Fibroblast of mammary gland (primary cell): ENCODE measurements at places on chromosomes 2 and 18.

DNA sequence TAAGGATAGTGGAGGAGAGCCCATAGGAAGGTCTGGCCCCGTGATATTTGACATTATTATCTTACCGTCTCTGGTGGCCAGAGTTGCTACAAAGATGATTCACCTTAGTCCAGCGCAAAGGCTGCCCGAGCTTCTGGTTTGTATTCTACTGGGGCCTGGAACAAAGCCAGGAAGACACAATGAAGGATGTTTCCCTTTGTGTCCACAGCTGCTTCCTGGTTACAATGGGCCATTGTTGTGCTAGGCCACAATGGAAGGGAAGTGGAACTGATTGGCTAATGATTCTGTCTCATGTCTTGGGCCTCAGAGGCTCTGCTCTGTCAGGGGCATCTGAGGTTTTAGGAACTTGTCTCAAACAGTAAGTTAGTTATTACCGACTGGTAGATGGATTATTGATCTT is 132.2 kb downstream of the TDRD15 start:
- no peak for DNase-seq

GRCh38 chr2:74079522-74080341 is 68.0 kb downstream of the BOLA3 start:
- no peak for DNase-seq

- no peak for DNase-seq
Measured at GRCh38 chr2:86021396-86022378, 84.0 kb downstream of the POLR1A start.

DNA sequence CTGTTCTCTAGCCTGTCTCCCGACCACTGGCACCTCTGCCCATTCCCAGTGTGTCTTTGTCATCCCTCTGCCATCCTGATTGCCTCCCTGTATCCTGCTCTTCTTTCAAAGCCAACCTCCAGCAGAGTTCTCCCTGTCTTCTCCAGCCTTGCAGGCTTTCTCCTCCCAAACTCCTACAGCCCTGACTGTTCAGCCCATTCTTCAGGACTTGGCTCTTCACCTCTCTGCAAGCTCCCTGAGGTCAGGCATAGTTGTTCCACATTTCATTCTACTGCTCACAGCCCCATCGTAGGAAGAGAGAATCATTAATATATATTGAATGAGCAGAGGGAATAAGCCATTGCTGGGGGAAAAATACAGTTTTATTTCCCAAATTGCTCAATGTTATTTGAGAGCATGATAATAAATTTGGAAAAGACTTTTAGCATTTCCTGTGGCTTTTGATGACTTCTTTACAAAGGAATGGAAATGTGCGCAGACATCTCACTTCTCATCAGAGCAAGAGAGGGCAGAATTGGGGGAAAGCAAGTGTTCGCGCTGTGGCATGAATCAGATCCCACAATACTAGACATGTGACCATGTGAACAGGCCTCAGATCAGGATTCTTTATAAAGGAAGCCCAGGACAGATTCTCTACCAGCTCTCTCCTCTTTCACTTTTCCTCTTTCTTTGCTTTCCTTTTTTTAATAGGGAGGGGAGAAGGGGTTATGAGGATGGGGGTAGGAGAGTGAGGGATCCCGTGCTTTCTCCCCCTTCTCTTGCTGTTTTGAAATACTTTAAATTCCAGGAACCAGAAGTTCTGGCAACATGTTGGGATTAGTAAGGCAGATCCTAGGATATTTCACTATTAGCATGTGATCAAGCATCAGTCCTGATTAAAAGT is 37.4 kb downstream of the EPAS1 start:
- peak; percentile 98 for DNase-seq
